ENCODE measurements at places on chromosomes 1 and 21.

DNA sequence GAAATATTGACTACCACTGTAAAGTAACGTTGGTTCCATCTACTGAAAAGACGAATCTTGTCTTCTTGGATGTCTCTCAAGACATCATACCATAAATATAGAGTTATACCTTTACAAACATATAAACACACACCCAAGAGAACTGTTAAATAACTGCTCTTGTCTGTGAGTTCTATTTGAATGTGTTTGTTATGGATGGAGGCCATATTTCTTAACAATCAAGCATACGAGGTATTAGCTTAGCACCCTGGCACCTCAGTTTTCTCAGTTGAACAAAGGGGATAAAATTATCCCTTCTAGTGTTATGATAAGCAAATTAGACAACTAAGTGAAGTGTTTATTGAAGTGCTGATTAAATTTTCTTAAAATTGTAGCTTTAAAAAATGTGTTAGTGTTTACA lies 336.6 kb upstream of the ZRANB2 start:
- no peak for DNase-seq

GRCh38 chr1:235782601-235783000 lies 84.1 kb downstream of the LYST start:
- DNase-seq = no peak

- no peak for DNase-seq
These were observed 42.2 kb upstream of the KANK4 start for GRCh38 chr1:62361431-62361830.

- no peak for DNase-seq
These were observed 22.3 kb upstream of the TMEM222 start for GRCh38 chr1:27299385-27300271.

GRCh38 chr1:25710583-25711347 lies 89.2 kb upstream of the SELENON start:
- no peak for DNase-seq

DNA sequence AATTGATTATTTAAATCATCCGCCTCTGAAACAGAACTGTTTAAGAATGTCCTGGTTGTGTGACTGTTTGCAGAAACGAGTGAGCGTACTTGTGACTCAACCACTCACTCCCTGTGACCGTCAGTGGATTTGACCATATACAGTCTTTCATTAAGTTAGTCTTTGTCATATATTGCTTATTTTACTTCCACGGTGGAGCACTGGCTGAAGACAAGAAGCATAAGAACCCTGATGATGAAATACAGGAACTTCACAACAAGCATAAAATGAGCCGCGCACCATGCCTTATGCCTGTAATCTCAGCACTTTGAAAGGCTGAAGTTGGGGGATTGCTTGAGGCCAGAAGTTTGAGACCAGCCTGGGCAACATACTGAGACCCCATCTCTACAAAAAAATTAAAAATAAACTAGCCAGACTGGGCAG lies 194.0 kb downstream of the TOMM20 start:
- DNase-seq = no peak

GRCh38 chr1:29513357-29513756 lies 277.0 kb downstream of the PTPRU start:
- DNase-seq = no peak

DNA sequence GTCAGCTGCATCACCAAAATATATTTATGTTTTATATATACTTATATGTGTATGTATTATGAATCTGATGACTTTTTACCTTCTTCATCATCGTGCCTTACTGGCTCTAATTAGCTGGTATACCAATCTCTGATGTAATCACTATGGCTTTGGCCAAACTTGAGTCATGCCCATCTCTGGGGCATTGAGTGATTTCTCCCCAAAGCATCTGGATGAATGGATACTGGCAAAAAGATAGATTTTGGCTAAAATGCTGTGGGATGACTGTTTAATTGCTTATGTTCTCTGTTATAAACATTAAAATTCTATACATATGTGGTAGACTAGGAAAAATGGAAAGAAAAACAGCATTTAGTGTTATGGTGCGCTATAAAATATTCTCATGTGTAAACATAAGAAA lies 19.6 kb downstream of the CDKN2C start:
- DNase-seq = no peak
